ENCODE measurements at places on chromosomes 6 and 20.

DNA sequence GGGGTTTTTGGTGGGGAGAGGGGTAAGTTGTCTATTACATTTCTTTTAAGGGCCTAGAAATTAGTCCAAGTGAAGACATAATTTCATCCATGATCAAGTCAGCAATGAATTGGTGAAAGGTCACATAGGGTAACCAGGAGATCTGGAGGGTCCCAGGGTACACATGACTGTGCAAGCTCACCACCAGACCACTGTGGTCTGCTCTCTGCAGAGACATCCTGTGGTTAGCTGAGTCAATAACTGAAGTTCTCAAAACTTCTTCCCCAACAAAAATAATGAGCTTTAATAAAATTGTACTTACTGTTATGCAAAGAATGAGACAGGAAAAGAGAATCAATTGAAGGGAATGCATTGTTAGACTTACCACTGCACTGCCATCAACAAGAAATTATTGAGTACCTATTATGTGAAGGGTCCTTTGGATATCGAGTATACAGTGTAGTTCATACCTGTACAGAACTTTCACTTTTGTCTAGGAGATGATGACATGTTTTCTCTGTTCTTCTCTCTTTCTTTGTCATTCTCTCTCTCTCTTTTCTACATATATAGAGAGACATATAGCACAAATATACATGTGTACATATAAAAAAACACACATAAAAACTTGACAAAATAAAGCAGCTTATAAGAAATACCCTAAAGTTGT lies 209.8 kb downstream of the GJA1 start:
- no peak for DNase-seq

GRCh38 chr6:17182961-17183360 lies 81.1 kb downstream of the STMND1 start:
- no peak for DNase-seq

- no peak for DNase-seq
These were observed 482.3 kb upstream of the SOX4 start for GRCh38 chr6:21111093-21111725.

DNA sequence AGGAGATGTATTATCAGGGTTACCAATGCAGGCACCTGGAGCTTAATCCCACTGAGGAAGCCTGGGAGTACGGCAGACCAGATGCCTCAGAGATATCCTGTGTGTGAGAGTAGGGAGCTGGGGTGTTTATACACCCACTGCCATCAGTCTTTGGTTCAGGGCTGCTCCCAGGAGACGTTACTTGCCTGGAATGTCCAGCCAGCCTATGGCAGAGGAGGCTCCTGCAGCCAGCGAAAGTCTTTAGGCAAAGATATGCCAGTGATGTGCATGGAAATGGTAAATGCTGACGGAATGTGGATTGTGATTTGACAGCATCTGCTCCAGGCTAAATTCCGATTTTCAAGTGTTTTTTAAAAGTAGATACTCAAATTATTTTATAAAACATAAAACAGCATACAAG lies 282.0 kb downstream of the BTBD3 start:
- DNase-seq, result no peak

DNA sequence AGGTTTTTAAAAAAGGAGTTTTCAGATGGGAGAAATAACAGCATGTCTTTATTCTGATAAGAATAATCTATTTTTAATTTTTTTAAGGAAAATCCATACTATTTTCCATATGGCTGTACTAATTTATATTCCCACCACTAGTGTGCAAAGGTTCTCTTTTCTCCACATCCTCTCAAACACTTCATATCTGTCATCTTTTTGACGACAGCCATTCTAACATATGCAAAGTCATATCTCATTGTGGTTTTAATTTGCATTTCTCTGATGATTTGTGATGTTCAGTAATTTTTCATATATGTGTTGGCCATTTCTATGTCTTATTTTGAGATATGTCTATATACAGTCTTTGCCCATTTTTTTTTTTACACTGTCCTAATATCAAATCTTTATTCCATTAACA lies 280.6 kb upstream of the RUNX2 start:
- no peak for DNase-seq

DNA sequence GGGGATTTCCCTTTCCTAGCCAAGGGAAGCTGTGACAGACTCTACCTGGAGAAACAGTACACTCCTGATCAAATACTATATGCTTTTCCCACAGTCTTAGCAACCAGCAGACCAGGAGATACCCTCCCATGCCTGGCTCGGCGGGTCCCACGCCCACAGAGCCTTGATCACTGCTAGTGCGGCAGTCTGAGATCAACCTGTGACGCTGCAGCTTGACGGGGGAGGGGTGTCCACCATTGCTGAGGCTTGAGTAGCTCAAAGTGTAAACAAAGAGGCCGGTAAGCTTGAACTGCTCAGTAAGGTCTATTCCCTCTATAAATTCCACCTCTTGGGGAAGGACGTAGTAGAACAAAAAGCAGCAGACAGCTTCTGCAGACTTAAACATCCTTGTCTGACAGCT lies 63.2 kb downstream of the WASF1 start:
- no peak for DNase-seq

- no peak for DNase-seq
These were observed 476.0 kb downstream of the KHDRBS2 start for GRCh38 chr6:61810047-61810446.

DNA sequence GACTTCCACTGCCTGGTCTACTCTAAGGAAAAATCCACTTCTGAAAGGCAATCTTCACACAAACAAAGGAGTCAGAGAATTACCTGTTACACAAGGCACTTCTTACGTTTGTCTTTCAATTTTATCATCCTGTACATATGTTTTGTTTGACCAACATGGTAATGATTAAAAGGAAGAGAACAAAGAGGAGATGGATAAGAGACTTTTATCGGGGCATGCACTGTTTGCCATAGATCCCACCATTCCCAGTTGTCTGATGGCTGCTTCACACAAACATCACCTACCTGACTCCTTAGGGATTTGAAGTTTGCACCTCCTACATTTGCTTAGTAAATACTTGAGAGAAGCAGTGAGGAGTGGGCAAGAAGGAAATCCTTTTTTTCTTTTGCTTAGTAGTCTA lies 87.1 kb downstream of the BFSP1 start:
- no peak for DNase-seq

GRCh38 chr20:415820-416322 lies 7.8 kb downstream of the RBCK1 start:
- DNase-seq, result peak; percentile 26

GRCh38 chr6:49892280-49892679 lies 25.9 kb upstream of the CRISP1 start:
- no peak for DNase-seq

GRCh38 chr6:69279805-69280204 lies 517.0 kb downstream of the LMBRD1 start:
- DNase-seq, result no peak

DNA sequence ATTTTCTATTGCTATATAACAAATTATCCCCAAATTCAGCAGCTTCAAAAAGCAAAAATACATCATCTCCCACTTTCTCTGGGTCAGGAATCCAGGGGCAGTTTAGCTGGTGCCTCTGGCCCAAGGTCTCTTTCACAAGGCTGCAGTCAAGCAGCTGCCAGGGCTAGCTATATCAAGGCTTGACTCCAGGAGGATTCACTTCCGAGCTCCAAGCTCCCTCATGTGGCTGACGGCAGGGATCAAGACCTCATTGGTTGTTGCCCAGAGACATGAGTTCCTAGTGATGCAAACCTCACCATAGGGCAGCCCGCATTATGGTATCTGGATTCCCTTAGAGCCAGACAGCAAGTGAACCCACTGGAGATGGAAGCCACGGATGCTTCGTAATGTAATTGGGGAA lies 1.3 kb upstream of the VNN1 start:
- no peak for DNase-seq

DNA sequence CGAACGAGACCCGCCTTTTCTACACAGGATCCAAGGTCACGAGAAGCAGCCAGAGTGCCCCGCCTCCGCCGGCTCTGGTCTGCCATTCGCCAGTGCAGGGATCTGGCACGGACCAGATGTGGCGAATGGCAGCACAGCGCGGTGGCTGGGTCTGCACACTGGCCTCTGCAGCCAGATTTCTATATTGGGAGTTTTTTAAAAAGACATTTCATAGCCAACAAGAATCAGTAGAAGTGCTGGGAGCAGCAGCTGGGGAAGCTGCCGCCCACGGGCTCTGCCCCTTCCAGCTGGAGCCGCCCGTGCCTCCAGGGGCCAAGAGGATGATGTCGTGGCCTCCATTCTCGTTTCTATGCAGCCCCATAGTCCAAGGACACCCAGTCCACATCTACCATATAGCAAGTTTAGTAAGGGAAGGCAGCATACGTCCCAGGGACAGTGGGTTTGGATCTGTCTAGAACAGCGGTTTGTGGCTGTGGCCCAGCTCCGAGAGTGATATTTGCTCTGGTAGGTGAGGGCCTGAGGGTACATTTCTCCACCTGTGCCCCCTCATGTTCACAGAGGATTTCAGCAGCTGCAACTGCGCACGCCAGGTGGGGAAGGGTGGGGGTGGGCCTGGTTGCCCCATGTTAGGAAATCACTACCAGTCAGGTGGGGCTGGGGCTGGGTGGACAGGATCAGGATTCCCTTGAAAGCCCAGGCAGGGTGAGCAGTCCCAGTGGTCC lies 333.7 kb downstream of the ZFAND3 start:
- no peak for DNase-seq

GRCh38 chr6:53154071-53154470 lies 5.4 kb upstream of the GCM1 start:
- no peak for DNase-seq

- no peak for DNase-seq
These were observed 61.3 kb downstream of the BMP6 start for GRCh38 chr6:7787137-7787608.

DNA sequence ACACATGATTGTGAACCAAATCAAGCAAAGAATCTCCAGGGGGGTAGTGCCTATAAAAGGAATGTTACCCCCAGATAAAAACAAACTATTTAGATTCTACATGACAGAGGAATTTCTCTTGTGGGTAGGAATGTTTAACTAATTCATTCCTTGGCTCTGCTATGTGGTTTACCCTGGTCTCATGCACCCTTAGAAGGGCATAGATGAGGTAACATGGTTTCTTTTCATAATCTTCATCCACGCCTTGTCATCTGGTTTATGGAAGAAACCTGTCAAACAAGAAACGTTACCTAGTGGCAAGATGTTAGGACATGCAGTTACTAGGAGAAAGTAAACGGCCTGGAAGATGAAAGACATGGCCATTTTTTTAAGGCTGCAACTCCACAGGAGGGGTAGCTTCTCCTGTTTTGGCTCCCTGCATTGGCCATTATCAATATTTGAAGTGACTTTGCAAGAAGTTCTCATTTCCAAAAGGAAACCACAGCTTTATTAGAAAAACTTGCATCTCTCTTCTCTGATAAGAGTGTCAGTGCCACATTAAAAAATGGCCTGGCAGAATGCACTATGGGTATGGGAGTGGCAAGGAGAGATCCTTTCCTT lies 45.5 kb downstream of the STX11 start:
- DNase-seq, result no peak

GRCh38 chr20:46520976-46521579 lies 7.7 kb upstream of the ZNF334 start:
- DNase-seq, result peak; percentile 18

- DNase-seq, result no peak
These were observed 285.8 kb upstream of the SULF2 start for GRCh38 chr20:48070991-48071652.

GRCh38 chr6:47195011-47195650 lies 114.6 kb downstream of the TNFRSF21 start:
- no peak for DNase-seq

DNA sequence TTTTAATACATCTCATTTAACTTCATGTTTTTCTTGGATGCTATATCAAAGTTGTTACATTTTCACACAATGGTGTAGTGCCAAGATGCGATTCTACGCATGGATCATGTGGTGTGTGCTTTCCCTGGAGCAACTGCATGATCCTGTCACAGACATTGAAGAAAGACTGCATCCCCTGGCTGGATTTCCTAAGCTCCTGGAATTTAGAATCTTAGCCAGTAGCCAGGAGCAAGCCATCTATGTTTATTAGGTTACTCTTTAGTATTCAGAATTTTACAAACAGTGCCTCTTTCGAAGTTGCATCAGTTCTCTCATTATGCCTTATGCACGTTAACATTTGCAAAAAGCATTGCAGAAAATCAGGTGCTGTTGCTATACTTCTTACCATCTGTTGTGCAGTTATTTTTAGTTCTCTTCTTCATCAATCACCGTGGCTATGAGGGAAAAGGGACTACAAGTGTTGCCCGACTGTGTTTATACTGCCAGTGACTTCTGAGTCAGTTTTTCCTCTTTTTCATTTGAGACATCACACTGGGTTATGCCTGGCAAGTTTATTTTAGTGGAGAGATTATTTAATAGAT lies 584.2 kb downstream of the BCKDHB start:
- no peak for DNase-seq

GRCh38 chr6:29982097-29982496 lies 39.8 kb downstream of the HLA-A start:
- DNase-seq, result no peak

- no peak for DNase-seq
These were observed 47.4 kb upstream of the HS3ST5 start for GRCh38 chr6:114390176-114390575.

Measured in hematopoietic multipotent progenitor cell treated with erythropoietin and hydrocortisone succinate and interleukin-3 and kit ligand, for 15 days (in vitro differentiated cells).